Fibroblast of skin of scalp (primary cell): ENCODE measurements at places on chromosomes 3 and 15.

GRCh38 chr15:70504299-70504951, 258.9 kb downstream of the UACA start:
- peak; percentile 82 for DNase-seq

DNA sequence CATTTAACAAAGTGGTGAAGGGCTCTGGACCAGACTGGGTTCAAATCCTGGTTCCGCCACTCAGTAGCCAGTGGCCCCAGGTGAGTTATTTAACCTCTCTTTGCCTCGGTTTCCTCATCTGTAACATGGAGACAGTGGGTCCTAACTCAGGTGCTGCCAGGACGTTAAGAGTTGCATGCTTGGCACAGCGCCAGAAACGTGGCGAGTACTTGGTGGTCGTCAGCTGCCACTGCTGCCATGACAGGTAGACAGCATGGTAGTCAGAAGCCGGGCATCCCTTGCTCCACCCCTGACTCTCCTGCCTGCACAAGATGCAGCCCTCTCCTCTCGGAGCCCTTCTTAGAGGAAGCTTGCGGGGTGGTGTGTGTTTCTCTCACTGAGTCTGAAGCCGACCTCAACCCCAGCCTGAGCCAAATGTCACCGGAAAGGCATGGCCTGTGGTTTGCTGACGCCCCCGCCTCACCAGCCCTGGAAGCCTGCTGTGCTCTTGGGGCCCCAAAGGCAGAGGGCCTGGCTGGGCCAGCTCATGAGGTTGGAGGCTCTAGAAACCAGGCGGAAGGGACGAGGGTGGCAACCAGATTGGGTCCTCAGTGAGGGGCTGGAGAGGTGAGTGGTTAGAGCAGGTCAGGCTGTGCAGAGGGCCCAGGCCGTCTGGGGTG, 160.8 kb upstream of the TLE3 start:
- DNase-seq, result no peak

DNA sequence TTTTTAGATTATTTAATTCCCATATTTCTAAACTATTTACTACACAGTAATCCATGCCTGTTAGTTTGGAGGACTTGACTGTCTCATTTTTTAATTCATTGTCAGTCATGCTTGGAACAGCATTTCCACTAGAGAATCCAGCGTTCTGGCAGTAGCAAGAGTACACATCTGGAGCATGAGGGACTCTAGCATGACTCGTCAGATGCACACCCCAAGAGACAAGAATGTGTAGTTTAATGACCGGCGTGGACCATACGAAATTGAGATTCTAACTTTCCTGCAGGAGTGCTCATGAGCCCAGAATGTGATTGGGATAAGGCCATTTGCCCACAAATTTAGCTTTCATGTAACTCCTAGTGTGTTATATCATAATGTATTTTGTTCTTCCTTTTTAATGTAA, 48.9 kb downstream of the ASB7 start:
- peak; percentile 29 for DNase-seq

DNA sequence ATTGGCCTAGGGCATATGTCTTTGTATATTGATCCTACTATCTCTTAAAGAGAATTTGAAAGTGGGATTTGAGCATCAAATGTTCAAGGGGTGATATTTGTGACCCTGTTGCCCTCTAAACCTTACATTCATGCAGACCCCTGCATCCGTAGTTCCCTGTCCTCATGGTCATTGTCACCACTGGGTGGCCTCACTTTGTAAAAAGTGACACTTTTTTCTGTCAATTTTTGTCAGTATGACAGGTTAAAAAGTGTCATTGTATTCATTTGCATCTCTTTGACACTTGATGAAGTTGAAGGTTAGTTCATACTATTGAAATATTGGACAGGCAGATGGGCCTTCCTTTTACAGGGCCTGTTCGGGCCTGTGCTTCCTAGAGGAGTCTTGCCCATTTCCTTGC, 12.3 kb upstream of the KLF15 start:
- DNase-seq, result no peak

GRCh38 chr3:193959861-193960260, 176.1 kb upstream of the HES1 start:
- DNase-seq, result no peak

- DNase-seq, result no peak
Observed at GRCh38 chr15:34984889-34985630, 3.0 kb downstream of the ZNF770 start.

- no peak for DNase-seq
Observed at GRCh38 chr3:89697321-89697916, 590.0 kb downstream of the EPHA3 start.

DNA sequence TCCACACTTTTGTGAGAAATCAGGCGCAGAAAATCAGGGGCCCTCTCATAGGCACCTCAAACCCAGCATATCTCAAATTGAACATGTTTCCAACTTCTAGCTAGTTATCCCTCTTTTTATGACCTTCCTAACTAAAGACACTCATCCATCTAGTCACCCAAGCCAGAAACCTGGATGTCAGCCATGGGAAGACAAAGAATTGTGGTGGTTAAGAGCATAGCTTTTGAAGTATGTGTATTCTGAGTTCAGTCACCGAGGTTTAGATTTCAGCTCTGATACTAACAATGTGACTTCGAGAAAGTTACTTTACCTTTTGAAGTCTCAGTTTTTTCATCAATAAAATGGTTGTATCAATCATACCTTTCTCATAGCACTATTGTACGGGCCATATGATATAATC, 495.5 kb downstream of the NLGN1 start:
- peak; percentile 40 for DNase-seq

GRCh38 chr3:195384952-195385351, 57.9 kb downstream of the ACAP2 start:
- DNase-seq, result peak; percentile 12

DNA sequence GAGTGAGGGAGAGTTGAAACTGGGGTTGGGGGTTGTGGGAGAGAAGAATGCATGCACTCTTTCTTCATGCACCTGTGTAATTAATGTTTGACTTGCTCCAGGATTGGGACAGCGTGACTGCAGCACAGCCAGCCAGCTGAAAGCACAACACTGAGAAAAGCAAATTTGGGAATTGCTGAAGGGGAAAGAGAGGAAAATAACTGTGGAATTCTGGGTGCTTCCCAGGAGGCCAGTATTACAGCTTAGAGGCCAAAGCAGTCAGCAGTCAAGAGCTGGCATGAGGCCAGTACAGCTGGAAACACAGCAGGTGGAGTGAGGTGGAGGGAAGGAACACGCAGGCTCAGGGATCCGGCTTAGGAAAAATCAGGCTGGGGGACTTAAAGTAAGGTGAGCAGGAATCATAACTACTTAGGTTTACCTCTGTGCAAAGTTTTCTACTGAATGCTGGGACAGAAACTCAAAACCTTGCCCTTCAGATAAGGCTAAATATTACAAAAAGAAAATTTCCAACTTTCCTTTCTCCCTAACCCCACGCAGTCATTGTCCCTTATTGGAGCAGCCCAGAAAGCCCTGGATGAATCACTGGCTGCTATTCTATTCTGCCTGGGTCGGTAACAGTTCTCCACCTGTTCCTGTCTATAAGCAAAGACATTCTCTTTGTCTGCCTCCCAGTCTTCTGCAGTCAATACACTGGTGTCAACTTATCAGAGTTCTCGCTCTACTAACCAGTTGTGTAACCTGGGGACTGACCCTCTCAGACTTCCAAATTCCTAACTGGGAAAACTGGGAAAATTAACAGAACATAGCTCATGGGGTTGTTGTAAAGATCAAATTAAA, 167.2 kb downstream of the MAGI1 start:
- DNase-seq, result no peak

DNA sequence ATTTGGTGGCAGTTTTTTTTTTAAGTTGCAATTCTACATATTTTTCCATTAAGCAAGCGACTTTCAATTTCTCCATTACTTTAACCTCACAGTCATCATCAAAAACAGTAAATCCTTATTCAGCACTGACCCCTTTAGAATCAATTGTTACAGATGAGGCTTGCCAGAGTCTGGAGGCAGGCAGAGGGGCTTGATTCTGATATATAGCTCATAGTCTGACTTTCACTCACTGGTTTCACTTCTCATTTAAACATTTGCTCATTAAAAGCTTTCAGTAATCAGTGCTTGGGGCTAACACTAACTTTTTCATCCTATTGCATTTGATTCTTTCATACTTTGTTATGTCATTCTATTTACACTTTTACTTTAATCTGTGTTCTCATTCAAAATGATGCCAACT, 88.4 kb downstream of the PYDC2 start:
- no peak for DNase-seq

- peak; percentile 46 for DNase-seq
Observed at GRCh38 chr3:153291059-153291685, 129.1 kb downstream of the RAP2B start.

DNA sequence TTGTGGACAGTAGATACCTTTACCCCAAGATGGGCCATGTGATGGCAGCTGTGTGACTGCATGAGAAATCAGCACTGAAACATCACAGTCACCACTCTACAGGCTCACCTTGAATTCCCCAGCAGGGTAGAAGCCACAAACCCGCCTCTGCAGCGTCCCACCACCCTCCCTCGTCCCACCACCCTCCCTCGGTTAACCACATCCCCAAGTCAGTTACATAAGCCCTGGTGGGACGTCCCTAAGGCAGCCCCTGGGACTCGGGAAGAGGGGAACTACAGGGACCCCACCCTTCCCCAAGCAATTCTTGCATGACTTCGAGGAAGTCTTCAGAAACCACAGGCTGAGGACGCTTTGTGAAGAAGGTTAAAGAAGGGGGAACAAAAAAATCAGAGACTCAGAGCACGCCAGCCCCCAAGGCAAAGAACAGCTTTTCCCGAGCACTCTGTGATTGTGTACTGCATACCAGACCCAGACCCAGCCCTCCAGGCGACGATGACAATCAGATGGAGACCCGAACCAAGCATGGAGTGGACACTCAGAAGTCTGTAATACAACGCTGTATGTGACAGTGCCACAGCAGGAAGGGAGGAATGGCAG, 60.5 kb downstream of the SH3BP5 start:
- DNase-seq, result peak; percentile 19

GRCh38 chr3:23589602-23590001, 216.2 kb upstream of the UBE2E1 start:
- no peak for DNase-seq

GRCh38 chr3:186359078-186359477, 3.0 kb downstream of the DGKG start:
- DNase-seq, result no peak

DNA sequence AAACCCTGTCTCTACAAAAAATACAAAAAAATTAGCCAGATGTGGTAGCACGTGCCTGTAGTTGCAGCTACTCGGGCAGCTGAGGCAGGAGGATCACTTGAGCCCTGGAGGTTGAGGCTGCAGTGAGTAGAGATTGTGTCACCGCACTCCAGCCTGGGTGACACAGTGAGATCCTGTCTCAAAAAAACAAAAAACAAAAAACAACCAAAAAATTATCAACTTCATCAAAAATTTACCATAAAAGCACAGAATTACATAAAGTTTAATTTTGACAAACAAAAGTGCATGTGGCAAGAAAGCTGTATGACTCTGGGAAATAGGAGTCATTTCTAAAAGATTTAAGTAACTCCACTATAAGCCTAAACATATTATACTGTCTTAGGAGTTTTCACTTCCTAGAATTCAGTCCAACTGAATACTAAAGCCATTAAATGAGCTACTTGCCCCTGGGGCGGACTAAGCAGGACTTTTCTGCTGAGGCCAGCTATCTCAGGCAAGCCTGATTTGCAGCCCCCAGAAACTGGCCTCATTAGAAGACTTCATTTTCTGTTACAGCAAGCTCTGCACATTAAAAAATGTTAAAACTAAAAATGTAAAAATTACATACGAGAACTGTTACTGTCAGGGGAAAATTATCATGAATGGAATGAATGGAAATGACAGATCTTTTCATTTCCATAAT, 23.0 kb downstream of the HSPBAP1 start:
- DNase-seq, result no peak

- DNase-seq, result no peak
Observed at GRCh38 chr15:31382713-31383045, 56.0 kb downstream of the KLF13 start.

- peak; percentile 57 for DNase-seq
Observed at GRCh38 chr15:68609629-68610028, 30.8 kb downstream of the CORO2B start.

DNA sequence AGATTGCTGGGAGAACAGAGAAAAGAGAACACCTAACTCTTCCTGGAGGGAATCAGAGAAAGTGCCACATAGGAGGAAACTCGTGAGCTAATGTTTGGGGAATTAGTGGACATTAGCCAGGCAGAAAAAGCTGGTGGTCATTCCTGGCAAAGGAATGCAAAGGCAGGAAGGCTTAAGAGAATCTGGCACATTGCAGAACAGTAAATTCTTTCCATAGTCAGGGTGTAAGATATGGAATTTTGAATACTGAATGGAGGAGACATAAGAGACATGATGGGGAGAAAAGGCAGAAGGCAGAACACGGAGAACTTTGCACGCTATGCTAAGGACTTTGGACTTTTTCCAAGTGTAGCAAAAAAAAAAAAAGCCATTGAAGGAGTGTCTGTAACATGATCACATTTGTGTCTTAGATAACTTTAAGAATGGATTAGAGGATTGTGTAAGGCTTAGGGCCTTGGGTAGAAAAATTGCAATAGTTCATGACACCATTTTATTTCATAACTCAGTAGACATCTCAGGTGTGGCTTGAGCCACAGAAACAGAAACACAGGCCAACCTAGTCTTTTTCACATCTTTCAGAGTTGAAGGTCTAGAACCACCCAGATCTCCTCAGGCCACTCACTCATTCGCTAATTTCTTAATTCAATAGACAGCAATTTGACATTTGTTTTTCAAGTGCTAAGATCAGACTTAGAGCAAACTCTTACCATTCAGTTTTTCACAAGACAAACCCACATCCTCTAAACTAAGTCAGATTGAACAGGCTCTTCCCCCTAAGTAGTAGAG, 31.2 kb upstream of the CCDC80 start:
- DNase-seq, result peak; percentile 99

- DNase-seq, result no peak
Observed at GRCh38 chr3:71039332-71039731, 544.2 kb downstream of the FOXP1 start.

DNA sequence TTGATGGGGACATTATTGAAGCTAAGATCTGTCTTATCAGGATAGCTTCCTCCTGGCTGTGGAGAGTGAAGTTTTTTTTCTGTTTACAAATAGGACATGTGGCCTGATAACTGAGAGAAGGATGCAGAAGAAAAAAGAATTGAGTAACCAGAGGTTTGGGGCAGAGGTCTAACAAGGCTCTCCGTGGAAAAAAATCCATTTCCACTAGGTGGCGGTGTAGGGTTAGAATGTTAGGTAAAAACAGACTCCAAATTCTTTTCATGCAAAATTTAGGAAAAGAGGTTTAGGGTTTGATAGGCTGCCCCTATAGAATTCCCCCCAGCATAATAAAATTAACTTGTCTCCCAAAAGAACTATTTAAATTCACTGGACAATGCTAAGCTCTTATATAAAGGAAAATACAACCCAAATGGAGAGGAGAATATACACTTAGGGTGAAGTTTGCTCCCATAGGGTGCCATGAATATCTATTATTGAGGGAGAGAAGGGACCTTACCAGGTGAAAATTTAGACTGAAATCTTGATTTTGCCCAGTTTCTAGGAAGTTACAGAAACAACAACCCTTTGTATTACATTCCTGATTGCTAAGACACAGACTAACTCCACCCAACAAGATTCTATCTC, 1560.4 kb downstream of the OTOL1 start:
- DNase-seq, result peak; percentile 34

- no peak for DNase-seq
Observed at GRCh38 chr3:112539825-112540650, 21.7 kb downstream of the ATG3 start.

GRCh38 chr3:24222165-24222805, 272.4 kb downstream of the THRB start:
- DNase-seq, result peak; percentile 73

GRCh38 chr3:107516475-107516874, 6.3 kb upstream of the BBX start:
- no peak for DNase-seq
